ENCODE measurements at places on chromosomes 6 and 20. TPM values are rescaled to one million over a fixed set of nuclear protein-coding genes. Genes with fewer than 3 reads are reported as not detected.

DNA sequence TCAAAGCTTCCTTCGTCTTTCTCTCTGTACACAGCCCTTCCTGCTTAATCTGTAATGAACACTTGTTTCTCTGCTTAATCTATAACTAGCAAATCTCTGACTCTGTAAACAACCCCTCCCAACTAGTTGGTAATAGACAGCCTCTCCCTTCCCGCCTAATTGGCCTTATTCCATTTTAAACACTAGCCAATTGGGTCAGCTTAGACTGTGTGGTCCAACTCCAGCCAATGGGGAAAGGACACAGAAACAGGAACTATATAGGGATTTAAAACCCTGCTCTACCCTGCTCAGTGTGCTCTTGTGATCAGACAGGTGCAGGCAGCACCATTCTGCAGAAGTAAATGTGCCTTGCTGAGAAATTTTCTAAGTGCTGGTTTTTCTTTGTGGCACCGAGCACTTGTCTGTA lies 18.5 kb downstream of the CHD6 start:
- DNase-seq = no peak
- H3K36me3 ChIP-seq = peaks cover 5% of the 10 kb centered on the region
- H3K4me3 ChIP-seq = no peak overlapping the region

- no peak overlapping the region for H3K27ac ChIP-seq
- no peak overlapping the region for H3K4me3 ChIP-seq
- peaks cover 44% of the 10 kb centered on the region for H3K4me1 ChIP-seq
- H3K27me3 ChIP-seq = no peaks in the 10 kb centered on the region
- peaks cover 16% of the 10 kb centered on the region for H3K36me3 ChIP-seq
- no peak for DNase-seq
Observed at GRCh38 chr6:111688331-111688730, 82.7 kb upstream of the TRAF3IP2 start.

DNA sequence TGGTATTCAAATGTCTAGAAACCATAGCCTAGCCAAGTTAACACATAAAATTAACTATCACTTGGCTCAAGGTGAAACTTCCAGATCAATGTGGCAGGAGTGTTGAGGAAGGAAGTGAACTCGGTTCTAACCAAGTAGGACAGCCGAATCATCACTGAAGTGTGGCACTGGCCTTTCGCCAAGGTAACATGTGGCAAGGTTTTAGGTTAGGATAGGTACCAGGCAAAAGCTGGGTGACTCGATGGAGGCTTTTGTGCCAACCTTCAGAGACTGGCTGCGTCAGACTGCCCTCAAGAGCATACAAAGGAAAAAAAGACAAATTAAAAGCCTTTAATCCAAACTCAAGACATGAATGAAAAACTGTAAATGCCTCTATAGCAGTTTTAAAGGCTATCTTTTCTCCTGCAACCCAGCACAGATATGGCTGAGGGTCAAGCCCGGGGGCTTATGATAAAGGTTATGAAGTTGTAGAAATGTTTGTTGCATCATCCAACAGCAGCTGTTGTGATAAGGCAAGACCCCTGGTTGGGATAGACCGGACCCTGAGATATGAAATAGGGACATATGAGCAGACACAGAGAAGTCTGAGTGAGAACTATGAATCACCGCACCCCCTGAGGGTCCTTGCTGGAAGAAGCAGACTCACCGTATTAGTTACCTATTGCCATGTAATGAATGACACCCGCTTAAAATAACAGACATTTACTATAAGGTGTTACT lies 11.9 kb downstream of the PSMB9 start:
- no peak overlapping the region for H3K27ac ChIP-seq
- DNase-seq = no peak
- no peak overlapping the region for H3K4me3 ChIP-seq
- H3K36me3 ChIP-seq = no peaks in the 10 kb centered on the region
- H3K27me3 ChIP-seq = peaks cover 8% of the 10 kb centered on the region
- peaks cover 8% of the 10 kb centered on the region for H3K4me1 ChIP-seq

DNA sequence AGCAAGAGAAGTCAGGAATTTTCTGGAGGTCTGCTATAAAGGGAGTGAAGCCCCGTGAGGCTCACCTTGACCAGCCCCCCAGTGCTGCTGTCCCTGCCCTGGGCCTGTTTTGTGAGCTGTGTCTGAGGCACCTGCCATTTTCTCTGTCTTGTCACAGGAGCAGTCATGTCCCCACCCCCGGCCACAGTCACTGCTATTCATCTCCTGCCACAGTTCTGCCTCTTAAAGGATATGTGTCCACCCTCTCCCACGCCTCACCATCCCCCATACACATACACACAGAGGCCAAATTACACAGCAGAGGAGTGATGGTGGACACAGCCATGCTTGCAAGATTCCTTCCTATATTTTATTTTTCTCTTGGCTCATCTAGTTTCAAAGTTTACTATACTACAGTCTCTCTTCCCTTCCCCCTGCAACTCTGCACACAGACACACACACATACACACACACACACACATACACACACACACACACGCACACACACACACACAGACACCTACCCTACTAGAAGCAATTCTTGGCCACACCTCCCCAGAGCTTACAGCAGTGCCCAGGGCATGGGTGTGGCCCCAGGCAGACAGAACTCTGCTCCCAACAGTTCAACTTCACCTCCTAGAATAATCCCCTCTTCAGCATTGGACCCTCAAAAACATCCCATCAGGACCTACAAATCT lies 68.7 kb upstream of the TAB2 start:
- no peak for DNase-seq
- no peaks in the 10 kb centered on the region for H3K4me1 ChIP-seq
- no peaks in the 10 kb centered on the region for H3K27me3 ChIP-seq
- H3K27ac ChIP-seq = no peak overlapping the region

DNA sequence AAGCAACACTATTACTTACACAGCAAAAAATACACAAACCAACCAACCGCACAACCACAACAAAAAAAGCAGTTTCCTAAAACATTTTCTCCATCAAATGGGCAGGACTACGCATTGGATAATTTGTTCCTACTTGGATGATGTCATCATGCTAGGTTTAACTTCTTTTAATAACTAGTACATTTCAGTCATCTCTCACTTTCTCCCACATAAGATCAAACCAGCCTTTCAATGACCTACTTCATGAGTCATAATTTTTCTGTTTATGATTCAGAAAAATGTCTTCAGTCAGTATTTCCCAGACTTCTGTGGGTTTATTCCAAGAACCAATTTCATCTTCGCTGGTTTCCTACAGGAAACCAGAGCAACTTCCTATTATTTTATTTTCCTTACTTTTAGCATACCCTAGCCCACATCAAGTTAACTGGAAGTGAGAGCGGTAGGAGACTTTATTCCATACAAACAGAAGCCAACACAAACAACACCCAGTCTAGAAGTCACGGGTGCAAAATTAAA lies 134.2 kb downstream of the GMDS start:
- H3K27me3 ChIP-seq = no peaks in the 10 kb centered on the region
- no peaks in the 10 kb centered on the region for H3K36me3 ChIP-seq
- peaks cover 11% of the 10 kb centered on the region for H3K4me1 ChIP-seq
- DNase-seq = no peak
- no peak overlapping the region for H3K4me3 ChIP-seq
- no peak overlapping the region for H3K27ac ChIP-seq

The HUS1B gene
- total RNA-seq = 8.8 TPM

DNA sequence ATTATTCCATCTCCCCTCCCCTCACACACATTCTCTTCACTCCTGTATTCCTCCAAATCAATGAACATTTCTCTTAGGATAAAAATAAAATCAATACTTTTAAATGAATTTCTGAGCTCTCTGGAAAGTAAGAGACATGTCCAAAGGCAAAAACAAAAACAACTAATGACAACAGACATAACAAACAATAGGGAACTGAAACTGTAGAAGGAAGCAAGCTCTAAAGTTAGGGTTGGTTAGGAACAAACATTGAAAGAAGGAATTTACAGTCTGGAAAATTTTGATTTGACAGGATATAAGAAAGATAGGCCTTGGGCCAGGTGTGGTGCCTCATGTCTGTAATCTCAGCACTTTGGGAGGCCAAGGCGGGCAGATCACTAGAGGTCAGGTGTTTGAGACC lies 17.5 kb upstream of the MYCT1 start:
- H3K27ac ChIP-seq = no peak overlapping the region
- H3K36me3 ChIP-seq = no peaks in the 10 kb centered on the region
- H3K4me3 ChIP-seq = no peak overlapping the region
- DNase-seq = no peak
- no peaks in the 10 kb centered on the region for H3K27me3 ChIP-seq

All from suprapubic skin (tissue), 4 donors.